Cortex of kidney (tissue), 1 donor: ENCODE measurements at places on chromosomes 13 and 19.
A peak's percentile ranks its signal among the peaks of the same experiment; 100 is the strongest.

DNA sequence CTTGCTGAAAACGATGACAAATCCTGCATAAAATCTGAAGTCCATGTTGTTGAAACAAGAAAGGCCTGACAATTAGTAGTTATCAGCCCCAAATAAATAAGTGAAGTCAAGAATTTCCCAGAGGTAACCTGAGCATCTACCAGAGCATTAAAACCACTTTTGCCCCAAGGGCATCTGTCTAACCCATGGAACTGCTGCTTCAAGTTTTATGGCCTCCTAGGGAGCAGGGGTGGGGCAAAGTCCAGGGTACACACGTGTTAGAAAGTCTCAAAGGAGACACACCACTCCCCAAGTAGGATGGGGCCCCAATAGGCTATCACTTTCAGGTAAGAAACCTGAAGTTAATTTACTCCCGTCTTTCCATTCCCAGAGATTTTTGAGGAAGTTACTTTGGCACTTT is 81.1 kb downstream of the CACNA1A start:
- no peak for DNase-seq

DNA sequence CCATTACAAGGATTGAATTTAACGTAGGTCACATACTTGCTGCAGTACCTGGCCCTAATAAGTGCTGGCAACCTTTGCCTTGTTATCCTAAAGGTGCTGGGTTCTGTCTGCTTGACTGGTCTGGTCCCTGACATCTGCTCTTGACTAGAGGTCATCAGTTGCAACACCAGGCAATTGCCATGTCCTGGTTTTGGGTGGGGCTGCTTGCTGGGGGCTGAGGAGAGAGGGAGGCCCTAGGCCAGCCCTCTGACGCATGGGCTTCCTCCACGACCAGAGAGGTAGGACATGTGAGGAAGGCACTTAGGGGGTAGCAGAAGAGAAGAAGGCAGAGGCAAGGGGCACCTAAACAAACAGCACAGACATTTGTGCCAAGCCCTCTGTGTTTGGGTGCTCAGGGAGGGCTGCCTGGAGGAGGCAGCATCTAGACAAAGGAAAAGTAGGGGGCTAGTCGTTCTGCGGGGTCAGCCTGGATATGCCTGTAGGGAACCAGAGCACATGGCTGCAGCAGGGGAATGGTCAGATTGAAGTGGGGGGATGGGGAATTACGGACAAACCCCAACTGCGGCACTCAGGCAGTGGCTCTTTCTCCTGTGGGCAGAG is 21.7 kb downstream of the VSTM2B start:
- DNase-seq = no peak

DNA sequence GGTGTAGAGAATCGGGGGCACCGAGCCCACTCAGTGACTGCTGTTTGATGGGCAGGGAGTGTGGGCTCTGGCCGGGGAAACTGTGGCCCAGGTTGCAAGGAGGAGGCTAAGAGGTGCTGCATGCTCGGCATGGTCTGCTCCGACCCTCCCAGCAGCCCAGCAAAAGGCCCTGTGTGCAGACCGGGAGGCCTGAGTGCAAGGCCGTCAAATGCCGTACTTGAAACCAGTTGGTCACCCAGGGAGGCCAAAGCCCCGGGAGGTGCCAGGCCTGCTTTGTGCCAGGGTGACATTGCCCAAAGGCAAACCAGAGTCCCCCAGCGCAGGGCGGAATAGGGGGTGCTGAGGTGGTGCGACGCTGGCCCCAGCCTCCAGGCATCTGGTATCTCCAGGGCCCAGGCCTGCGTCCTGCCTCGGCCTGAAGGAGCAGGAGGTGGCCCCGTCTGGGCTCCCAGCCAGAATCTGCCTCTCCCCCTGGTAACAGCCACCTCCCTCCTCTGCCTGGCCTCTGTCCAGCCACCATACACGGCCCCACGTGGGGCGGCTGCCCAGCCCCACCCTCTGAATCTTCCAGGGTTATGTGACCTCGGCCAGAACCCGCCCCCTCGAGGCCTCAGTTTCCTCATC is 4.0 kb downstream of the PIK3R2 start:
- DNase-seq = no peak

DNA sequence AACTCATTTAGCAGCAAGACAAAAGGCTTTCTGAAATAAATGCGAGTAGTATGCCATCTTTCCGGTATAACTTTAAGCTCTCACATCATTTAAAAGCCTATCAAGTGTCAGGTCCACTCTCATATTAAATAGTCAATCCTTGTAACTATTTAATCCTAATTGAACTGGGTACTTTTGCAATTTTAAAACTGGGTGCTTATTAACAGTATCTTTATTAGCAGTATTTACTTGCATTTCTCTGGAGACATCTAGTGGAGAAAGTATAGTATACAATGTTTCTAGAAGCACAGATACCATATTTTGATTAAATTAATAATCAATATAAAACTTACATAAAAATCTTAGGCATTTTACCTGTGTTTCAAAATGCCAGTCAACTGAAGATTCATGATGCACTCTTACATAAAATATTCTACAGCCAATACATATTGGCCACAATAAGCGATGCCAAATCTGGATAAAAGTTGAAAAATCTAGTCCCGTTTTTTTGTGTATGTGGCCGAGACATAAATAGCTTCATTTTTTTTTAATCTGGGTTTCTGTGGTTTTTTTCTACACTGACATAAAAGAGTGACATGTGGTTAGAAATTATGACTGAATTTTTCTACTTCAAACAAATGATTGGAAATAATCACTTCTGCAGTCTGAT is 4.3 kb upstream of the POSTN start:
- DNase-seq = no peak

GRCh38 chr13:63396746-63397145 is 1981.1 kb upstream of the PCDH20 start:
- no peak for DNase-seq

- DNase-seq = no peak
These were observed 1.9 kb downstream of the LDLR start for GRCh38 chr19:11090997-11091702.

GRCh38 chr19:48770266-48770665 is 14.9 kb downstream of the FGF21 start:
- no peak for DNase-seq

GRCh38 chr19:12698138-12698537 is 1.7 kb upstream of the FBXW9 start:
- DNase-seq = no peak

DNA sequence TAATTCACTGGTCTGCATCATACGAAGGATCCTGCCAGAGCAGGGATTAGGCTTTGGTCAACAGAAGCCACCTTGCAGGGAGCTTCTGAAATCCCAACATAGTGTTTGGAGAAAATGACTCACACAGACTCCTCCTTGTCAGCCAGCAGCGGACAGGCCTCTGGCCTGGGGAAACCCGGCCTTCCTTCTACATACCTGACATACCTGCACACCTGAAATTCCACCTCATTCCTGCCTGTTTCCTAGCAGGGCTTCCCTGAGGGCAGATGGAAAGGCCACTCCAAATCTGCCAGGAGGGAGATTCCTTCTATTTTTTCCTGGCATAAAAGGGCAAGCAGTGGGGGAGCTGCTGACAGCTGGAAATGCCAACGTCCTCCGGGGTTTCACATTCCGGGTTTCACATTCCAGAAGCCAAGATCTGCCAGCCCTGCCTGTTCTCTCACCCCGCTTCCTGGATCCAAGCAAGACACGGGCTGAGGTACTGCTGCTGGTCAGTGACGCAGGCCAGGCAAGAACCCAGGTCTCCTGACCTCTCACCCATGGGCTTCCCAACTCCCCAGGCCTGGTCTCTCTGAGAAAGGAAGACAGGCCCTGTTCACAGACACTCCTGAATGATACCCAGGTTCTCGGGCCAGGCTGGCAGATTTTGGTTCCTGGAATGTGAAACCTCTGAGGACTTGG is 18.2 kb upstream of the IGFL1 start:
- DNase-seq = no peak

GRCh38 chr13:99827011-99827772 is 144.4 kb downstream of the ZIC5 start:
- no peak for DNase-seq

GRCh38 chr19:10332965-10333757 is at the start of gene RAVER1:
TSS of gene RAVER1 (minus strand) at chr19:10333529. CDS start at chr19:10333507, 22 bp downstream.
- peak; percentile 56 for DNase-seq

GRCh38 chr13:53126841-53127245 is 98.2 kb downstream of the OLFM4 start:
- DNase-seq = no peak

GRCh38 chr19:367561-367960 is 23.0 kb upstream of the MIER2 start:
- no peak for DNase-seq

- no peak for DNase-seq
These were observed 11.1 kb upstream of the PLIN3 start for GRCh38 chr19:4878491-4878968.

- no peak for DNase-seq
These were observed 5.0 kb downstream of the FUZ start for GRCh38 chr19:49807904-49808675.

- no peak for DNase-seq
These were observed 423 bp downstream of the KLK8 start for GRCh38 chr19:51000981-51001380.

- no peak for DNase-seq
These were observed 5.3 kb downstream of the FGF21 start for GRCh38 chr19:48760504-48761205.

- DNase-seq = no peak
These were observed 4.9 kb downstream of the FXYD3 start for GRCh38 chr19:35120492-35120891.

- no peak for DNase-seq
These were observed 1115.9 kb upstream of the PCDH9 start for GRCh38 chr13:68345963-68346531.

DNA sequence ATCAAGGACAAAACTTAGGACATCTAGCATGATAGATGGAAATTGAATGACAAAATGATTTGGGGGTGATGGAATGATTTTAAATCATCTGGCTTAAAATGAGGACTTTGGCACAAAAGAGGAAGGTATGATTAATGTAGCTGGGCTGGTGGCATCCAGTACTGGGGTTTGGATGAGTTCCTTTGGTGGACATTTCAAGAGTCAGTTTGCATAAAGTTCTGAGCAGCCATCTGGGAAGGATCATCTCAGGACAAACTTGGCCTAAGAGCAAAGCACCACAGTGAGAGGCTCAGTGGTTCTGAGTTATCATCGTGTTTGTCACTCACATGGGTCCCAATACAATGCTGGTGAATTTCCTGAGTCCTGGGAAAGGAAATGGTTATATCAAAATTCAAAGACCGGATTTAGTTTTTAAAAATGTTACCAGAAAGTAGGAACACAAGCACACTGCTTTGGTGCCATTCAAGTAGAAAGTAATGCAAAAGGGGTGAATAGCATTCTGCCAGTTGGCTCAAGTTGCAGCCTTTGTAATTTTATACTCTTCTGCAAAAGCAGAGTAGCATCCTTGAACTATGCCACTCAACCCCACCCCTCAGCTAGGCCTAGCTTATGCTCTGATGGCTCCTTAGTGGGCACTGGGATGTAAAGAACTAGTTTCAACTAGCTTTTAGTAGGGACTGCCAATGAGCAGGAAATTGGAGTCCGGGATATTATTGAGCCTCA is 219.0 kb downstream of the COG6 start:
- DNase-seq = no peak

- DNase-seq = no peak
These were observed 112.9 kb upstream of the PEG3 start for GRCh38 chr19:56953470-56953869.

GRCh38 chr13:30910676-30911075 is 4.6 kb downstream of the MEDAG start:
- DNase-seq = no peak

DNA sequence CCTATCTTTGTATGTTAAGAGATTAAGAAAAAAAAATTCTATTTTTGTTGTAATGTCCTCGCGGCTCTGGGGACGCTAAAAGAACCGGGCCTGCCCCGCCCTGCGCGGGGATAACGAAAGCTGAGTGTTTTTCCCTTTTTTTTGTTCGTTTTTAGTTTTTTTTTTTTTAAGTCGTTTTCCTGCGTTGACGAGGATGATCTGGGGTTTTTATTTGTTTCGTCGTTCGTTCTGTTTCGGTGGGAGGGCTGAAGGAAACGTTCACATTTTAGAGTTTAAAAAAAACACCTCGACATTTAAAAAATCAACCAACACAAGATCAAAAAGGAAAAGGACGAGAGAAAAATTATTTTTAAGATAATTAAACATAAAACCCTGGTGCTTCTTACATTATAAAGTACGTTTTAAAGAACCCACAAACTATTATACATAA is 5.6 kb downstream of the LYL1 start:
- DNase-seq = no peak

DNA sequence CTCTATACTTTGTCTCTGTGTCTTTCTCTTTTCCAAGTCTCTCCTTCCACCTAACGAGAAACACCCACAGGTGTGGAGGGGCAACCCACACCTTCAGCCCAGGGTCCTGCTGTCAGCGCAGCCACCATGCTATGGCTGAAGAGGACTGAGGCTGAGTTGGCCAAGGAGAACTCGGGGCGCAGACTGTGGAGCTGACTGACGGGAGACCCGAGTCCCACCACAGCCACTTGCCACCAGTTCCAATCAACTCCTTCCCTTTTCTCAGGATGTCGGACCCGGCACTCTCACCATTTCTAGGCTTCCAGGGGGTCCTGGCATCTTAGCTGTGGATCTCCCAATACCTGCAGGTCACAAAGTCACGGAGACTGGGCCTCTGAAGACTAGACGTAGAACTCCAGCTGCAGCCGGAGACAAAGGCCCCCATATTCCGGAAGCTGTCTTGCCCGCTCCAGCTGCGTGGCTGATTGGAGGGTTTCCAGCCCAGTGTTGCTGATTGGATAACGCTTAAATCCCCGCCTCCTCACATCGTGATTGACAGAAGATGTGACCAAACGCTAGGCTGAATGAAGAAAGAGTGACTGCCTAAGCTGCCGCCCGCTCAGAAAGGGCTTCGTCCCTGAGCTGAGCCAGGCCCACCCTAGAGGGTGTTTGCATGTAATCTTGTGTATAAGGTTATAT is 63.6 kb downstream of the ZNF429 start:
- no peak for DNase-seq

GRCh38 chr13:80362481-80362880 is 21.6 kb upstream of the SPRY2 start:
- no peak for DNase-seq

DNA sequence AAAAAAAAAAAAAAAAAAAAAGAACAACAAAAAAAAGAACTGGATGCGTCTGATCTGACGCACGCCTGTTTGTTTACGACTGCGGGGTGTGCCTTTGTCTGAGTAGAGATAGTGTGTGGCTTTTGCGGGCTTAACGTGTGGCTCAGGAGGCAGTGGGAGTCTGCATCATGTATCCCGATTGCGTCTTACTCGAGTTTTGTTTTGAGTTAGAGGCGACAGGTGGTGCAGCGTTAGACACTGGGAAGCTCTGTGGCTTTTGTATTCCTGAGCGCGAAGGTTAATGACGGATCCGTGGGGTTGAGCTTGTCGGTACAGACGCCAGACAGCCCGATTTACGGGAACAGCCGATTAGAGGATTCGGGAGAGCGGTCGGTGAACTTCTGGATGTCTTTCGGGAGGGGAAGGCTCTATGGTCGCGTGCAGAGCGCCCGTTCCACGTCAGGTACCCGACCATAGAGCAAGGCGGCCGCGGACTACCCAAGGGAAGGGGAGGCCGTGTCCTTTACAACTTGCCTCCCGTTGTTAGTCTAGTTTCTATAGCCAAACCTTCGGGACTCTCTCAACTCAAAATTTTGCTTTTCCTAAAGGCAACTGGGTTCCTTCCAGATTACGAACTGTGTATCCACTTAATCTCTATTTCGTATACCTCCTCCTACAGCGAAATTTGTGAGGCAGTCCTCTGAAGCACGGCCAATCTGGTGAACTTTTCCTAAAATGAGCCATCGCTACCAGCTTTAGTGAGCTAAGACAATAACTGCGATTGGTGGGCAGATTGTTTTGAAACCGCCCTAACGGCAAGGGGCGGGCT is 926 bp upstream of the HNRNPUL1 start:
- no peak for DNase-seq
